ENCODE measurements at places on chromosomes 1 and 21.

GRCh38 chr21:45932922-45933502 lies 48.6 kb upstream of the COL6A1 start:
- DNase-seq = no peak

DNA sequence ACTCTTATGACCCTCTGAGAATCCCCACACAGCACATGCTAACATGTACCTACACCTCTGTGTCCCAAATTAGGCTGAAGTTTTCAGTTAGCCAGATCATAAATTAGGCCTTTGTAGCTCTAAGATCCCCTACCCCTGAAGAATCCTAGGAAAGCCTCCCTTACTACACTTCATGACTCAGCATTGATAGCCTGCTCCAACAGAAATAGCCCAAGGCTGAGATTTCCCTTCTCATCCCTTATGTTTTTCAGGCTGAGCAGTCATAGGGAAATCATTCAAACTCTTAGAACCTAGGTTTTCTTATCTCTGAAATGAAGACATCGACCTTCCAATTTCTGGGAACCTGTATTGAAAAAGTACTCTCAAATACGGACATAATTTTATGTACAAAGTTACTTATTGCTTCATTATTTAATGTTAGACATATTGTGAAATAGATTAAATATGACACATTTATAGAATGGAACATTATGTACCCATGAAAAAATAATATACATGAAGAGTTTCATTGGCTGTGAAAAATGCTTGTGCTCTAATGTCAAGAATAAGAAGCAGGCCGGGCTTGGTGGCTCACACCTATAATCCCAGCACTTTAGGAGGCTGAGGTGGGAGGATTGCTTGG lies 122.4 kb upstream of the UBE2U start:
- DNase-seq = no peak

GRCh38 chr1:155694167-155694566 lies 5.3 kb downstream of the DAP3 start:
- no peak for DNase-seq

GRCh38 chr1:5938101-5938646 lies 54.1 kb downstream of the NPHP4 start:
- no peak for DNase-seq

DNA sequence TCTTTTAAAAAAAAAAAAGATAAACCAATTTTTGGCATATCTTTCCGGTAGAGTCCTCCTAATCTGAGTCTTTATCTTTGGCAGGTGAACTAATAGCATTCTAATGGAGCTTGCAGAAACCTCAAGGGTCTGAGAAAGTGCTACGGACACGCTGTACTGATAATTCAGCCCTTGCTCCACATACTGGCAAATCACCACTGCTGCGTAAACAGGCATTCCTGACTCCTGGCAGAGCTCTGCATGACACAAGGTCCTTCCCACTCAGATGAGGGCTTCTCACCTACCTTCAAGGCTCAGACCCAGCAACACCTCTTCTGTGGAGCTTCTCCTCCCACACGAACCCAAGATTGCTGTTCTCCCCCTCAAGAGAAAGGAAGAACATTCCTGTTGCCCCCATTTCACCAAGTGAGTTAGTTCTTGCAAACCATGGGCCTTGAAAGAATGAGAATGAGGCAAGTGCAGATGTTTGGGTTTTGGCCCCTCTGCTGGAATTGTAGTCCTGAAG lies 48.0 kb downstream of the LYST start:
- DNase-seq = no peak

DNA sequence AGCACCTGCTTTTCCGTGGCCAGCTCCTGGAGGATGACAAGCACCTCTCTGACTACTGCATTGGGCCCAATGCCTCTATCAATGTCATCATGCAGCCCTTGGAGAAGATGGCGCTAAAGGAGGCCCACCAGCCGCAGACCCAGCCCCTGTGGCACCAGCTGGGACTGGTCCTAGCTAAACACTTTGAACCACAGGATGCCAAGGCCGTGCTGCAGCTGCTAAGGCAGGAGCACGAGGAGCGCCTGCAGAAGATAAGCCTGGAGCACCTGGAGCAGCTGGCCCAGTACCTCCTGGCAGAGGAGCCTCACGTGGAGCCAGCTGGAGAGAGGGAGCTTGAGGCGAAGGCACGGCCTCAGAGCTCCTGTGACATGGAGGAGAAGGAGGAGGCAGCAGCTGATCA lies 413 bp downstream of the UBL4B start:
- no peak for DNase-seq

- DNase-seq = no peak
Observed at GRCh38 chr1:202130816-202131522, 8.3 kb downstream of the GPR37L1 start.

DNA sequence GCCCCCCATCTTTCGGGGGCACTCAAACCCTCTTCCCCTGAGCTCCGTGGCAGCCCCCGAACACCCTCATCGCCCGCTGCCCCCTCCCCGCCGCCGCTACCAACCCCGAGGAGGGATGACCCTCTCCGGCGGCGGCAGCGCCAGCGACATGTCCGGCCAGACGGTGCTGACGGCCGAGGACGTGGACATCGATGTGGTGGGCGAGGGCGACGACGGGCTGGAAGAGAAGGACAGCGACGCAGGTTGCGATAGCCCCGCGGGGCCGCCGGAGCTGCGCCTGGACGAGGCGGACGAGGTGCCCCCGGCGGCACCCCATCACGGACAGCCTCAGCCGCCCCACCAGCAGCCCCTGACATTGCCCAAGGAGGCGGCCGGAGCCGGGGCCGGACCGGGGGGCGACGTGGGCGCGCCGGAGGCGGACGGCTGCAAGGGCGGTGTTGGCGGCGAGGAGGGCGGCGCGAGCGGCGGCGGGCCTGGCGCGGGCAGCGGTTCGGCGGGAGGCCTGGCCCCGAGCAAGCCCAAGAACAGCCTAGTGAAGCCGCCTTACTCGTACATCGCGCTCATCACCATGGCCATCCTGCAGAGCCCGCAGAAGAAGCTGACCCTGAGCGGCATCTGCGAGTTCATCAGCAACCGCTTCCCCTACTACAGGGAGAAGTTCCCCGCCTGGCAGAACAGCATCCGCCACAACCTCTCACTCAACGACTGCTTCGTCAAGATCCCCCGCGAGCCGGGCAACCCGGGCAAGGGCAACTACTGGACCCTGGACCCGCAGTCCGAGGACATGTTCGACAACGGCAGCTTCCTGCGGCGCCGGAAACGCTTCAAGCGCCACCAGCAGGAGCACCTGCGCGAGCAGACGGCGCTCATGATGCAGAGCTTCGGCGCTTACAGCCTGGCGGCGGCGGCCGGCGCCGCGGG lies 837 bp downstream of the FOXD3 start:
- no peak for DNase-seq

GRCh38 chr1:209885403-209886218 lies 52.4 kb upstream of the SYT14 start:
- no peak for DNase-seq

DNA sequence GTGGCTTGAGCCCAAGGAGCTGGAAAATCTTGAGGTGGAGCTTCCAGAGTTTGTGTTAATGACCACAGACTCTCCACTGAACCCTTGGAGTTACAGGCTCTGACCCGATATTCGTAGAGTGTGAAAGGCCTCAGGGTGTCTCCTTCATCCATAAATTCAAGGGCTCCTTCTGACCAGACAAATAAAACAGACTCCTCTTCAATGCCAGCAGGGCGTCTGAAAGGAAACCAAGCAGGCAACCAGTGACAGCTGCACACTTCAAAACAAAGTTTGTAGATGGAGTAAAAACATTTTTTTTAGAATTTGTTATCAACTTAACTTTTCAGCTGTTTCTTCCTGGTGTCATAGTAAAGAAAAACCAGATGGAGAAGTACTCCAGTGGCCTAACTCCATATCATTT lies 161.1 kb downstream of the KCTD3 start:
- DNase-seq = no peak

- DNase-seq = no peak
Observed at GRCh38 chr1:230243146-230243545, 176.1 kb downstream of the GALNT2 start.

DNA sequence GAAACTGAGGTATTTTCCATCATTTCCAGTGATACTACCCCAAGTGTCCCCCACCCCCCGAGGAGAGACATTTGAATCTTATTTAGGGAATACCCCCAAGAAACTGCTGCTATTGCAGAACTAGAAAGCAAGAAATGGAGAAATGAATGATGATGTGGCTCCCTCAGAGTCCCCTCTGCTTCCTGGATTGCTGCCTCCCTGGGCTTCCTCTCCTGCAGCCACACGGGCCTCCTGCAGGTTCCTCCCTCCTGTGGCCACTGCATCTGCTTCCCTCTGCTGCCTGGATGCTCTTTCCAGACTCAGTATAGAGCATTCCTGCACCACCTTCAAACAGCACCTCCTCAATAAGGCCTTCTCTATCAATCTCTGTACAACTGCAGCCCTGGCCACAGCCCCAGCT lies 69.3 kb downstream of the SLC25A24 start:
- DNase-seq = no peak

DNA sequence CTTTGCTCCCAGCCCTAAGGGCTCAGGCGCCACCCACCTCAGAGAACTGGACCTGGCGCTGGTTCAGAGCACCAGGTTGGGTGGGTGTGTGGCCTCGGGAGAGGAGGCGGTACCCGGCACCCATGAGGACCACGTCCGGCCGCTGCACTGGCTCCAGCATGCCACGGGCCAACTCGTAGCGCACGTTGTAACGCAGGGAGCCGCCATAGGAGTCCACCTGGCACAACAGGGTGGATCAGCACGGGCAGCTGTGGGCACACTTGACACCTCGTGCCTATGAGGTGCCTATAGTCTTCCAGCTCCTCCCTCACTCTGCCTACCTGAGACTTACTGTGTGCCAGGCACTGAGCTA lies 56.5 kb downstream of the HSPG2 start:
- no peak for DNase-seq

All from esophagus squamous epithelium (tissue), 5 donors.